ENCODE measurements at places on chromosomes 12 and 14.

GRCh38 chr12:51076236-51076930 is 7.0 kb downstream of the CSRNP2 start:
- no peak for DNase-seq

- DNase-seq: no peak
Observed at GRCh38 chr12:124827588-124828184, 36.0 kb downstream of the SCARB1 start.

- DNase-seq: no peak
Observed at GRCh38 chr14:46087604-46088003, 564.0 kb downstream of the RPL10L start.

- DNase-seq: no peak
Observed at GRCh38 chr14:95705518-95705917, 8.4 kb downstream of the TCL1A start.

DNA sequence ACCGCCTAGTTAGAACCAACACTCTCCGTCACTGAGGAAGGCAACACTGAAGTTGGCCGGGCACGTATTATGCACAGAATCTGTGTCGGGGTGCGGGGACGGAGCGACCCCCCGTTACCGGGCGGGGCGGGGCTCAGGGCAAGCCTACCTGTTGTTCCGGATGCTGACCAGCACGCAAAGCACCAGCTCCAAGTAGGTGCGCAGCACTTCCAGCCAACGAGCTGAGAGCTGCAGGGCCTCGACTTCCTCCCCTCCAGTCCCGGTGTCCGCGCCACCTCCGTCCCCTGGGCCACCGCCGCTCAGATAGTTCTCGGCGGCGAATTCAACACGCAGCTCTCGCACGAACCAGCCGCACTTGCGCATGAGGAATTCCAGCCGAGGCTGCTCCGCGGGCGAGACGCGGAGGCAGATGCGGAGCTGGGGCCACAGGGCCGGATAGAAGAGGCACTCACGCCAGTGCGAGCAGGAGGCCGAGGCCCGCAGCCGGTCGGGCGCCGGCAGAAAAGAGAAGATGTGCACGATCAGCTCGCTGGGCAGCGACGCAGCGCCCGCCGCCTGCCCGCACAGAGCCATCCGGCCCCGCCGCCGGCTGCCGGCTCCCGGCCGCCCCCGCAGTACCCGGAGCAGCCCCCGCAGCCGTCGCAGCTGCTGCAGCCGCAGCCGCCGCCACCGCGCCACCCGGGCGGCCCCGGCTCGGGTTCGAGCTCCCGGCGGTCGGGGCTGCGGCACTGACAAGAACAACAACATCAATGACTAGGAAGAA is 636 bp downstream of the FBXO33 start:
- peak; percentile 21 for DNase-seq

- DNase-seq: no peak
Observed at GRCh38 chr12:74725154-74725553, 187.5 kb downstream of the ATXN7L3B start.

GRCh38 chr12:53938326-53939140 is at the start of gene HOXC13:
Gene HOXC13 (plus strand): TSS chr12:53938831. CDS start chr12:53938907, 76 bp downstream.
- peak; percentile 35 for DNase-seq

- DNase-seq: no peak
Observed at GRCh38 chr14:25092258-25092740, 42.4 kb upstream of the STXBP6 start.

GRCh38 chr12:124347805-124348658 is 53.1 kb downstream of the RFLNA start:
- DNase-seq: peak; percentile 11

GRCh38 chr14:70641548-70642302 is at the start of gene TTC9:
Gene TTC9 (plus strand): TSS chr14:70641916. CDS start chr14:70642130, 214 bp downstream.
- no peak for DNase-seq
